ENCODE measurements at places on chromosomes 11 and 22.

GRCh38 chr22:27514601-27515523 is 286.7 kb downstream of the MN1 start:
- no peak for DNase-seq

GRCh38 chr11:133506023-133506422 is 26.3 kb downstream of the OPCML start:
- DNase-seq = no peak

DNA sequence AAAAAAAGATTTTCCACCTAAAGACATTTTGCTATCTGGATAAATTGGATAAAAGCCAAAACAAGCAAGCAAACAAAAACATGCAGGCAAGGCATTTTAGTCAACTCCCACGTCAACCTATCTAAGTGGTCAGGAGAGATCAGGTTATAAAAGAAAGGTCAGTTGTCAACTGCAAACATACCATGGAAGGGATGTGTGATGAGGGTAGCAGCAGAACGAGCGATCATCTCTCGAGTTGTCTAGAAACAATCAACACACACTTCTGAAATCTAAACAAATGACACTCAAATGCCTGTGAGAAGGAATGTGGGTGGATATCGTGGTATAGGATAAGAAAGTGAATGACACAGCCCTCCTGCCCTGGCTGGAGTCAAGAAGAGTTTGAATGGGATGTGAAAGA is 10.9 kb downstream of the MTCH2 start:
- no peak for DNase-seq

DNA sequence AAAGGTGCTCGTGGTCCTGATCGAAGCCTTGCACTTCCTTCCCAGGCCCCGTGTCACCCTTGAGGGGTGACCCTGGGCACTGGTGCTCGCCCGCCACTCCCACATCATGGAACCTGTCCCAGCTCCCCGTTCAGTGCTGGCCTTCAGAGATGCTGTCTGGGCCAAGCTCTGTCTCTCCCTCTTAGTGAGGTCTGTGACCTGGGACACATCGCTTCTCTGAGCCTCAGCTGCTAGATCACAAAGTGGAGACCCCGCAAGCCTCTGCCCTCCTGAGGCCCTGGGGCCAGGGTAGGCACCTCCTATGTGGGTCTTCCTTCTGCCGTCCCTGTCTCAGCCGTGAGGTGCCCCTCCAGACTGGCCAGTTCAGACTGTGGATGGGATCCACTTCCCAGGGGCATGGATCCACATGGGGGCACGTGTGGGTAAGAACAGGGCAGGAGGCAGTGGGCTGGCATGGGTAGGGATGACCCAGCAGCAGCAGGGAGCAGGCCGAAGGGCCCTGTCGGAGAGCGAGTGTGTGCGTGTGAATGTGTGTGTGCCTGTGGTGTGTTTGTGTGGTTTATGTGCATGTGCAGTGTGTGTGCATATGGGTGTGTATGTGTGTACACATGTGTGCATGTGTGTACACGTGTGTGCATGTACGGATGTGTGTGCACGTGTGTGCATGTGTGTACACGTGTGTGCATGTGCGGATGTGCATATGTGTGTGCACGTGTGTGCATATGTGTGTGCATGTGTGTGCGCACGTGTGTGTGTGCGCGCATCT is 1073.7 kb downstream of the BRD1 start:
- DNase-seq = no peak

GRCh38 chr11:112625814-112626213 is 335.4 kb upstream of the NCAM1 start:
- no peak for DNase-seq

- DNase-seq = no peak
Observed at GRCh38 chr11:46984987-46985386, 48.4 kb downstream of the CSTPP1 start.

GRCh38 chr22:49724893-49725489 is 102.7 kb downstream of the BRD1 start:
- peak; percentile 14 for DNase-seq

DNA sequence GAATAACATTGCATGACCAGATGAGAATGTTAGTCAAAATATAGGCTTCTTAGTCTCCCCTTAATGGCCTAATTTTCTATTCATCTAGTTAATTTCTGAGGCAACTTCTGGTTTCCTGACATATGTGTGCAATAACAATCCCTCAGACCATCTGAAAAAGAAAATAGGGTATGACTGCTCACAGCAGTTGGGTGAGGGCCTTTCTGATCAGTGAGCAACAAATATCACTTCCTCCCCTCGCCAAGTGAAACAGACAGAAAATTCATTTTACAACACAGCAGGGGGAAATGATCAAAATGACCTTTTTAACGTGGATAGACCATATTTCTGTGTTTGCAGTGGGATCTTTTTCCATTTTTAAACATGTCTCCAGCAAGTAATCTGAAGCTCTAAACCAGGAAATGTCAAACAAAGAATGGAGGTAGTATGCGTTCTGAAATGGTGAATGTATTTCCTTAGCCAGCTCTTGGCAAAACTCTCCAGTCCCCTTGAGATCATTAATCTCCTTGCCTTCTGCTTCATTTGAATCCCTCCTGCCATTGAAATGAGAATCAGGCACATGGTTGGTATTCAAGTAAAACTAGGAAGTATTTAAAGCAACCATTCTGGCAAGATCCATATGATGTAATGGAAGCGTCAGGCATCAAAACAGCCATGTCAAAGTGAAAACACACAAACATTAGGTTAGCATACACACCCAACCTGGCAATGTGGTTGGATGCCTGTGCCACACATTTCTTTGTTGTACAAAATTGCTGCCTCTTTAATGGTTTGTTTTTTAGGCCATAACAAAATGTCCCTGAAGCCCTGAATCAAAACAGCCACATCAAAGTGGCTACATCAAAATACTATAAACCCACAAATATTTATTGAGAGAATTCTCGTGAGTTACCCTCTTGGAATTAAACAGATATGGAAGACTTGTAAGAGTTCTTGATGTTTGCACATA is 100.1 kb downstream of the SLC1A2 start:
- no peak for DNase-seq

- DNase-seq = no peak
Observed at GRCh38 chr11:19405966-19406365, 165.2 kb upstream of the E2F8 start.

GRCh38 chr22:48742556-48743343 is 1084.9 kb downstream of the BRD1 start:
- no peak for DNase-seq

DNA sequence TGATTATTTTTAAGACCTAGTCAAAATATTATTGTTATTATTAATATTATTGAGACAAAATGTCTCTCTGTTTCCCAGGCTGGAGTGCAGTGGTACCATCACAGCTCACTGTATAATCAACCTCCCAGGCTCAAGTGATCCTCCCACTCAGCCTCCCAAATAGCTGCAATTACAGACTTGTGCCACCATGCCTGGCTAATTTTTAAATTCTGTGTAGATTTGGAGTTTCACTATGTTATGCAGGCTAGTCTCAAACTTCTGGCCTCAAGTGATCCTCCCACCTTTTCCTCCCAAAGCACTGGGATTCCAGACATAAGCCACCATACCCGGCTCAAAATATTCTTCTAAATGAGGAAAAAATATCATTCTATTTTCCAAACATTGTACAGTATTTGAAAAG is 37.0 kb downstream of the SLC36A4 start:
- no peak for DNase-seq

DNA sequence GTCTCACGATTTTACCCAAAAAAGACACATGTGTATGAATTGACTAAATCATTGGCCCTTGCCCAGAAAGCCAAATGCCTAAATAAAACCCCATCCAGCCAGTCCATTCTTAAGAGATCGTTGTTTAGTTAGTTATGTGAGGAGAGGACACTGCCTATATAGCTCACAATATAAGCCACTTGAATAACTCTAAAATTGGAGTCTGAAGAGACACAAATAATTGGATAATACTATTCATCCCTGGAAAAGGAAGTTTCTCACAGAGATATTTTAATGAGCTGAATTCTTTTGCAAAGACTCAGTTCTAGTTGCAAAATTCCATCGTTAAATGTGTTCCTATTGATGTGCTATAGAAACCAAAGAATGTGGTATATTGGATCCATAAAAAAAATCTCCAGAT is 176.7 kb downstream of the SOX6 start:
- DNase-seq = no peak

DNA sequence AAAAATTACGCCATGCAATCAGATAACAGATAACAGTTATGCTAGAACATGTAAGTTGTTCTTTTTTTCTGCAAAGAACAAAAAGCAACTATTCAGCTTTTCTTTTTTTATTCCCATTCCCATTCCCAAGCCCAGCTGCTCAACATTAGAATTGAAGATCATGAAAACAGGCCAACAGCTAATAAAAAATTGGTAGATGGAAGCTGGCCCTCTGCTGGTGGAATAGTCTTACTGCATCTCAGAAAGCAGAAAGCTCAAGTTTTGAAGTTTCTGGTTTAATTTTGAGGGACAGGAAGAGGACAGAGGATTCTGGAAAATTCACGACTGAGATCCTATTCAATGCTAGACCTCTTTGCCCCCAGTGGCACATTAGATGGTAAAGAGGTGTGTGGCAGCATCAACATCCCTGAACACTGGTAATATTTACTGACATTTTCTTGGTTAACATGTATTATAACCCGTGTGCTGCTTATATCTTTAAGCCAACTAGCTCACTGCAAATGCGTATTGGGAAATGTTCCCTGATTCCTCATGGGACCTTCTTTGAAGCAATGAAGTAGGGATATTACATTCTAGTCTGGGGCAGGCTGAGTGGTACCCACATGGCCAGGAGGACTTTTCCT is 591.2 kb downstream of the OPCML start:
- no peak for DNase-seq

DNA sequence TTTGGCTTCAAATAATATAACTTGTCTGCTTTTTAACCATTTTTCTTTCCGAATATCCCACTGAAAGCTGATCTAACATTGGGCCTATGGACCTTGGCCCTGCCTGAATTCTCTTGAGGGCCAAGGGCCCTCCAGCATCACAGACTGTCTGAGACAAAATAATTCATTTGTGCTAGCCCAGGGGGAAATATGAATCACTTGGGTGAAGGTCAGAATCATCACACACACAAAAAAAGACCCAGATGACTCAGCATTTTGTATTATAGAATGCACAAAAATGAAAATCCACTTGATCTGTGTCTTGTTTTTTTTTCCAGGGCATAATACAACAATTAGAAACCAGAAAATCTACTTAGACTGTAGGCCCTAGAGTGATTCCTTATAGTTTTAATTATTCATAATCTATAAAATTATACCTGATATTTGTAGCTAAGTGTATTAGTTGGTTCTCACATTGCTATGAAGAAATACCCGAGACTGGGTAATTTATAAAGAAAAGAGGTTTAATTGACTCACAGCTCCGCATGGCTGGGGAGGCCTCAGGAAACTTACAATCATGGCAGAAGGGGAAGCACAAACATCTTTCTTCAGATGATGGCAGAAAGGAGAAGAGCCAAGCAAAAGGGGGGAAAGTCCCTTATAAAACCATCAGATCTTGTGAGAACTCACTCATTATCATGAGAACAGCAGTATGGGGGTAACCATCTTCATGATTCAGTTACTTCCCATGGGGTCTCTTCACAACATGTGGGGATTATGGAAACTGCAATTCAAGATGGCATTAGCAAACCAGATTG is 15.6 kb upstream of the RDX start:
- no peak for DNase-seq

GRCh38 chr11:108663154-108663877 is 1.6 kb upstream of the DDX10 start:
- no peak for DNase-seq

DNA sequence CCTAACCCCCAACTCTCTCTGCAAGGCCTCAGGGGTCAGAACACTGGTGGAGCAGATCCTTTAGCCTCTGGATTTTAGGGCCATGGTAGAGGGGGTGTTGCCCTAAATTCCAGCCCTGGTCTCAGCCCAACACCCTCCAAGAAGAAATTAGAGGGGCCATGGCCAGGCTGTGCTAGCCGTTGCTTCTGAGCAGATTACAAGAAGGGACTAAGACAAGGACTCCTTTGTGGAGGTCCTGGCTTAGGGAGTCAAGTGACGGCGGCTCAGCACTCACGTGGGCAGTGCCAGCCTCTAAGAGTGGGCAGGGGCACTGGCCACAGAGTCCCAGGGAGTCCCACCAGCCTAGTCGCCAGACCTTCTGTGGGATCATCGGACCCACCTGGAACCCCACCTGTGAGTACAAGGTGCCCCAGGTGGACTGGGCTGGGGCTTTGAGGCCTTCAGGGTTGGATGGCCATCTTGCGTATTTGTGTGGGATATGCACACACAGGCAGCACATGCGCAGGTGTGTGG is at the start of gene BEST1:
TSS of gene BEST1 (plus strand) at position 317 of the 513 bp plus-strand sequence. CDS start 1,456 bp downstream, outside the sequence.
- no peak for DNase-seq

DNA sequence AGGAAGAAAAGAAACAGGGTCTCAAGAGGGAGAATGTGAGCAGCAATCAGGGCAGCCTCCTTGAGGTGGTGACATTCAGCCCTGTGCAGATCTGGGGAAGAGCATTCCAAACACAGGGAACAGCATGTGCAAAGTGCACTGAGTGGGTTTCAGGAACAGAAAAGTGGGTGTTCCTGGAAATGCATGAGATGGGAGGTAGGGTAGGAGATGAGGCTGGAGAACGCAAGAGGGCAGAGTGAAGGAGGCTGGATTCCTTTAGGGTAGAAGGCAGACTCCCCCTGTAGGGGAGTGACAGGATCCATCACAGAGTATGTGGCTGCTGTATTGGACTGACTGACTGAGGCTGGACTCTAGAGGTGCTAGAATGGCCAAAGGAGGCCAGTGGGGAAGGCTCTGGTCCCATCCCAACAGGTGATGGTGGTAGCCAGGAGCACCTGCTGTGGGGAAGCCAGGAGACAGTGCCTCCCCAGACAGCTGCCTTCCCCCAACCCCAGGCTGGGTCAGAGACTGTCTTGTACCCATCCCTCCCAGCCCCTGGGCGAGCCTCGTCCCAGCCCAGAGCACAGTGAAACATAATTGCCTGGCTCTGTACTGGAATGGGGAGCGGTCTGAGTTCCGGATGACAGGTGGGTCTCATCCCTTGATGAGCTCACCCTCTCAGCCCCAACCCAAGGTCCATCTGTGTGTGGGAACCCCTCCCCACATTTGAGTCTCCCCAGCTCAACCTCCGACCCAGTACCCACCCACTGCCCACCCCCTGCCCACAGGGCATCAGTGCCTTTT is 419.4 kb downstream of the MN1 start:
- no peak for DNase-seq

DNA sequence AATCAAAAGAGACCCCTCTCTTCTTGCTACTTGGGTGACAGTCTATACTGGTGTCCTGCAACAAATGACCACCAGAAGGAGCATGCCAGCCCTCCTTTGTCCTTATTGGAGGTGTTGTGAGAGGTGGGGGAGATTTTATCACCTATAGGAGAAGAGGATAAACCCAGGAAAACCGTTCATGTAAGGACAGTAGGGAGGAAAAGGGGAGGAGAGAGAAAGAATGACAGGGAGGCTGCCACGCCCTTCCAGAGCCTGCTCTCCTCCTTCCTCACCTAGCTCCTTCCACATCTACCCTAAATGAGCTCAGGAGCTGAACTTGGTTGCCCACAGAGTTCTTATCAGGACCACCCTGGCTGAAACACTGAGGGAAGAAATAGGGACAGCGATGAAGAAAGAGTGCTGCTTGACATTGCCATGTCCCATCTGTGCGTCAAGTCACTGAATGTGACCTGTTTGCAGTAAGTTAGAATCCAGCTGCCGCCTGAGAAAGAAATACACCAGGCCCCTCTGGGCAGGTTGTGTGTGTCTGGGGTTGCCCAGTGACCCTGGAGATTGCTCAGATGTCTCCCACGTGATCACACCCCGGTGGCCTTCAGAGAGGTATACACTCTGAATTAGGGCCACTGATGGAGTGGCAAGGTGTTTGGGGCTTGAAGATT is 40.4 kb upstream of the ETS1 start:
- no peak for DNase-seq
